ENCODE measurements at places on chromosomes 7 and 10.

GRCh38 chr10:52814506-52814905 is 41.9 kb upstream of the MBL2 start:
- no peak for DNase-seq

DNA sequence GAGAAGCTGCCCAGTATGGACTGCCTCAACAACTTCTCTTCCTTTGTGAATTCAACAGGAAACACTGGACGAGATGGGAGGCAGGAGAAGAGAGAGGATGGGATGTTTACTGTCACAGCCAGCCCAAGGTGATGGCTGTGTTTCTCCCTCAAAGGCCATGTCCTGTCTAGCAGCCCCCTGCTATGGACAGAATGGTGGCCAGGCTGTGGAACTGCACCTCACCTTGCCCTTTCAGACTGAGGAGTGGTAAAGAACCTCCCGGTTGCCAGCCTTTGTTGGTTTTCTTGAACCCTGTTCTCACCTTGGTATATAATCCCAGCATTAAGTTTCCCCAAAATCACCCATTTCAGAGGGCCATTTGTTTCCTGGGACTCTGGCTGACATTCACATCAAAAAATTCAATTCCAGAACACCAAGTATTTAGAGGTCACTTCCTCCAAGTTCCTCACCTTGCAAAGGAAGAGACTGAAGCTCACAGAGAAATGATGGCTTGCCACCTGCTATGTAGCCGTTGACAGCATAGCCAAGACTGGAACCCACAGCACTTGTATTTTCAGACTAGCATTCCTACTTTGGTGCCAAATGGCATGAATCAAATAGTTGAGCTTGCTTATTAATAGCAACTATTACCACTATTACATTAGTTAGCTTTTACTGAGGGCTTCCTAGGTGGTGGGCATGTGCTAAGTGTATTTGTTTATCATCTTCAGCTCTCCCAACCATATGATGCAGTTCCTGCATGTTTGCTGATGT is 224.0 kb upstream of the GRB10 start:
- DNase-seq, result no peak

DNA sequence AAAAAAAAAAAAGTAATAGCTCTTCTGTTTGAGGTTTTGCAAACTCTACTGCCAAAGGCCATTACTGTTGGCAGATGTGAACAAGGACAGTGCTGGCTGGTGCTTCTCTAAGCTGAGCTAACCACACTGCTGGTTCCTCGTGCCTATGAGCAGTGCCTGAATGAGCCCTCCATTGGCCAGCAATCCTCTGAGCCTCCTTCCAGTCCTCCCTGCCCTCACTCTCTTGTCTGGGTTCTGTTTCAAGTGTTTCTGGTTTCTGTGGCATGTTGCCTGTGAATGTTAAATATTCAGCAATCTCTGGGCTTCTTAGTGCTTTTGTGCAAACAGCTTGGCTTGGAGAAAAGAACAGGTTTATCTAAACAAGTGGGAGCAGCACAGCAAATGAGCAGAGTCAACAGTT is 161.3 kb upstream of the AUTS2 start:
- DNase-seq, result no peak

- DNase-seq, result peak; percentile 82
Measured at GRCh38 chr7:21945454-21946221, at the start of gene CDCA7L. CDCA7L (minus strand) TSS chr7:21945899; CDS start chr7:21945804, 95 bp downstream.

DNA sequence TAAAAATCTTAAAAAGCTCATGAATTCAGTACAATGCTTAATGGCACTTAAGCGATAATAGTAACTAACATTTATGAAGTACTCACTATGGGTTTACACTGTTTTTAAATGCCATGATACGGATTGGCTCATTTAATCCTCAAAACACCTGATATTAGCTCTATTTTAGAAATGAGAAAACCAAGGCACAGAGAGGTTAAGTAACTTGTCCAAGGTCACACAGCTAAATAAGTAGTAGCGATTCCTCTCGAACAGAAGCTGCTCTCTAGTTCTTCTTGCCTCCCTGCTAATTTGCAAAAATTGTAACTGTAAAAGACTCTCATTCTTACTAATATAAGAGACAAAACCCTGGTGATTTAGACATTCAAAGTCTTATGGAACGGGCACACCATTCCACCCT is 110.7 kb upstream of the RHEB start:
- DNase-seq, result no peak

GRCh38 chr7:131735101-131735500 is 178.7 kb upstream of the PODXL start:
- no peak for DNase-seq

DNA sequence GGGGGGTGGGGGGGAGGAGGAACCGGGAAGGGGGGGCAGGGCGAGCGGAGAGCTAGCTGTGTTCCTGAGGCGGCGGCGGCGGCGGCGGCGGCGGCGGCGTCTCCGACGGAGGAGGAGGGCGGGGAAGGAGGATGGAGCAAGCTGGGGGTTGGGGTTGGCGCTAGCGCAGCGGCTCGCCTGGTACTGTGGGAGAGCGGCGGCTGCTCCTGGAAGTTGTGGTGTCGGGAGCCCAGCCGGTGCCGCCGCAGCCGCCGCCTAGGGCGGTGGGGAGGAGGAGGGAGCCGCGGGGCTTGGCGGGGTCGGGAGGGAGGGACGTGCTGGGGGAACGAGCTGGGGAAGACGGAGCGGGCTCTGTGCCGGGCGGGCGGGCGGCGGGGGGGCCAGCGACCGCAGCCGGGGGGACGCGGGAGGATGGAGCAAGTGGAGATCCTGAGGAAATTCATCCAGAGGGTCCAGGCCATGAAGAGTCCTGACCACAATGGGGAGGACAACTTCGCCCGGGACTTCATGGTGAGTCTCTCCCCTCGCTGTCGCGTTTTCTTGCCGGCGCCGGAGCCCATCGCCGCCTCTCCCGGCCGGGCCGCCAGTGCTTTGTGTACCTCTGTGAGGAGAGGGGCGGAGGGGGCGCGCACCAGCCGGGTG is at the start of gene PTPN12:
PTPN12 (plus strand) TSS at position 160 of the 642 bp plus-strand sequence; CDS start at position 412, 252 bp downstream.
- DNase-seq, result peak; percentile 86

GRCh38 chr7:47488969-47489342 is 93.0 kb downstream of the TNS3 start:
- no peak for DNase-seq

DNA sequence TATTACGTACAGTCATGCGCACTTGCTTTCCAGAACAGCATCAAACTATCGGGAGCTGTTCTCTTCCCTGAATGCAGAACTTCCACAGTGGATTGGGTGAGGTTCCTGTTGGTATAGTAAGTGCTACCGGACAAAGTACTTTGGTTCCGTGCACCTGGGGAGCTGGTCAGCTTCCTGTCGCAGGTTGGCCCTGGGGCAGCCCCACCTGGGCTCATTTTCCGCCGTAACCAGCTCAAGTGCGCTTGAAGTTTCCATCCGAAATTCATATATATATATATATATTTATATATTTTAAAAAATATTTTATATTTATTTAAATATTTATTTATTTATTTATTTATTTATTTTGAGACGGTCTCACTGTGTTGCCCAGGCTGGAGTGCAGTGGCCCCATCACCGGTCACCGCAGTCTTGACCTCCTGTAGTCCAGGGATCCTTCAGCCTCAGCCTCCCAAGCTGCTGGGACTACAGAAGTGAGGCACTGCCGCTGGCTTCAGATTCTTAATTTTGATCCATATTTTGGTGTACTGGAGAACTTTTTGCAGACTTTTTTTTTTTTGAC is 6.5 kb downstream of the SCART1 start:
- no peak for DNase-seq

- no peak for DNase-seq
Measured at GRCh38 chr10:72030762-72031543, 57.4 kb downstream of the SPOCK2 start.

- DNase-seq, result no peak
Measured at GRCh38 chr10:103557455-103557854, 64.0 kb downstream of the NEURL1 start.

GRCh38 chr10:33974976-33975478 is 640.6 kb upstream of the NRP1 start:
- peak; percentile 66 for DNase-seq

DNA sequence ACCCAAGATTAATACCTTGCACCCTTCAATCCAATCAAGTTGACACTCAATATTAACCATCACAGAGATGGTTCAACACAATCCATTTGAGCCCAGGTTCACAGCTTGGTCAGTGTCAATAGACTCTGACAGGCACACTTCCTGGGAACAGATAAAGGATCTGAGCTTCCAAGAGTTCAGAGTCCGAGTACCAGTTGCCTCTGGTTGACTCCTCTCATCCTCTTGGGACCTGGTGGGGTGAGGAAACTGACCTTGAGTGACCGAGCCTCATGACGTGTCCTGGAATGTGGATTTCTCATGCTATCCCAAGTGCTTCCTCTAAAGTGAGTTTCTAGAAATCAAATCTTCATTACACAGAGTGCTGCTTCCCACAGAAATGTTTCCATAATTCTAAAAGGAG is 162.0 kb downstream of the CYP26A1 start:
- no peak for DNase-seq

- DNase-seq, result no peak
Measured at GRCh38 chr7:21916176-21916575, 29.5 kb downstream of the CDCA7L start.

- DNase-seq, result no peak
Measured at GRCh38 chr10:88745633-88746032, 14.2 kb upstream of the LIPN start.

- no peak for DNase-seq
Measured at GRCh38 chr7:51340029-51340838, 23.6 kb upstream of the COBL start.

DNA sequence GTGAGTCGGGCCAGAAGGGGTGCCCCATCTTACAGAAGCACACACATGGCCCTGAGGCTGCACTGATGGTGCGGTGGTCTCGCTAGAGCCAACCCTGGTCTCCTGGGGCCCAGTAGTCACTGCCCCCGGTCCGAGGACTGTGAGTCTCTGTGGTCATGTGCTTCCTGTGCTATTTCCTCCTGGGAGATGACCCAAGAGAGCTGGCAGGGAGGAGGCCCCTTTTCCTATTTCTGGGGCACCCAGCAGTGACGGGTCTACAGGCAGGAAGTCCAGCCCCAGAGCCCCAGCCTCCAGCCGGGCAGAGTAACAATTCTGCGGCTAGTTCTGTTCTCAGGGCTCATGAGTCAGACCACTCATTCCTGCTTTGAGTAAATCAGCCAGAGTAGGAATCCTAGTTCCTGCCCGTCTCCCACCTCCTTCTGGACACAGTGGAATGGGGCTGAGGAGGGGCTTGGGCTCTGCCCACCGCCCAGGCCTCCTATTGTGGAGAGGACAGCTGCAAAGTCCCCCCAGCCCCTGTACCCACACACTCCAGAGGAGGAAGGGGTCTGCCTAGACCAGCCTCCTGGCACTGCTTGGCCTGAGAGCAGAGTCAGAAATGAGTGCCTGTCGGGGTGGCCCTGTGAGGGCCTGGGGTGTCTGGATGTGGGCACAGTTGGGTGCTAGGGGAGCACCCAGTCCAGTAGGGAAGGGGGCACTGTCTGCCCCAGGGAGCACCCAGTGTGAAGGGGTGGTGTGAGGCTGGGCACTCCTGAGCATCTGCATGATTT is 80.5 kb upstream of the PPIF start:
- DNase-seq, result no peak

- DNase-seq, result no peak
Measured at GRCh38 chr7:136194878-136195277, 217.7 kb upstream of the MTPN start.
